ENCODE measurements at places on chromosomes 3 and 15.

GRCh38 chr3:67610458-67610857 lies 44.0 kb downstream of the SUCLG2 start:
- DNase-seq: peak; percentile 75

DNA sequence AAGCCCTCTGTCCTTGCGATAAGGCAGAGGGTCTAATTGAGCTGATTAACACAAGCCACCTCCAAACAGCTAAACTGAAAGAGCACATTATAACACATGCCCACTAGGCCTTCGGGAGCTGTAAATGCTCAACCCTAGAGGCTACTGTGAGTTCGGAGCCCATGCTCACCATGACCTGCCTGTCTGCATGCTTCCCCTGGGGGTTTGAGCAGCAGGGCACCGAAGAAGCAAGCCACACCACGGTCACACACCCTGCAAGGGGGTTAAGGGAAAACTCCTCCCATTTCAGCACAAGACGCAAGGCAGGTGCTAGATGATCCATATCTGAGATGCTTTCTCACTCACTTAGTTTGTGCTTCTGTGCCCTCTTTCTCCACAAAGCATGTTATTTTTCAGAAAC lies 435.9 kb upstream of the CADM2 start:
- no peak for DNase-seq

DNA sequence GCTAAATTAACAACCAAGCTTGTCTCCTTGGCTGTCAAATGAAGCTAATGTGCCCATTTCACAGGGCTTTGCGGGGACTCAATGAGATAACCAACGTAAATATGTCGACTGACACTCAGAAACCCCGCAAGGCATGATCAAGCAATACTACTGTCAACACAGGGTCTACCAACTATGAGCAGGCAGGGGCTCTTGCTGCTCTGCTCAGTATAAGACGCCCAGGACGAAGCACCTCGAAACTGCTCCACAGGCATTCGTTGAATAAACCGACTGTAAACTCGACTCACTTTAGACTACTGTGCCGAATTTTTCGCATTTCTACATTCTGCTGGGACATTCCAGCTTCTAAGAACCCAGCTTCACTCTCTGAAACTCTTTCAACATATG lies 55.0 kb downstream of the FEZF2 start:
- DNase-seq: no peak

DNA sequence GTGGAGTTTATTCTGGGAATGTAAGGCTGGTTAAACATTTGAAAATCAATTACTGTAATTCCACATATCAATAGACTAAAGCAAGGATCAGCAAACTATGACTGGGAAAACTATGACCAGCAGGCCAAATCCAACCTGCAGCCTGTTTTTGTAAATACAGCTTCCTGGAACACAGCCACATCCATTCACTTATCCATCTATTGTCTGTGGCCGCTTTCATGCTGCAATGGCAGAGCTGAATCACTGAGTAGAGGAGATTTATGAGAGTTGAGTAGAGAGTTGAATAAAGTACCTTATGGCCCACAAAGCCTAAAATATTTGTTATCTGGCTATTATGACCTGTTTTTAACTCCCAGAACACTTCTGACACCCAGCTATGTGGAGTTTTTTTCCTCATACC lies 12.2 kb downstream of the MYLK start:
- peak; percentile 81 for DNase-seq

DNA sequence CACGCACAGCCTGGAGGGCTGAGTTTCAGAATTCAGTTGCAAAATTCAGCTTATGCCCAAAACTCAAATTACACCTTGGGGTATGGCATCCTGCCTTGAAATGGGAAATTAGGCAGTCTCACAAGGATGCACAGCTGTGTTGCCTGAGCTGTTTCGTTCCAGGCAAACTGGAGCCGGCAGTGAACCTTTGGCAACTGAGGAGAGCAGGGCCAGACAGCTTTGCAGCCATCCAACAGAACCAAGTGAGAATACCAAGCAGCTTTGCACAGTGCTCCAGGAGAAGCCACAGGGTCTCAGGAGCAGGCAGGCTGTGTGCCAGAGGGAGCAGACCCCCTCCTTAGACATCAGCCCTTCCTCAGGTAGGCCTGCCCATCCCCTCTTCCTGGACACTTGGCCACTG lies 32.5 kb upstream of the BFSP2 start:
- DNase-seq: no peak

DNA sequence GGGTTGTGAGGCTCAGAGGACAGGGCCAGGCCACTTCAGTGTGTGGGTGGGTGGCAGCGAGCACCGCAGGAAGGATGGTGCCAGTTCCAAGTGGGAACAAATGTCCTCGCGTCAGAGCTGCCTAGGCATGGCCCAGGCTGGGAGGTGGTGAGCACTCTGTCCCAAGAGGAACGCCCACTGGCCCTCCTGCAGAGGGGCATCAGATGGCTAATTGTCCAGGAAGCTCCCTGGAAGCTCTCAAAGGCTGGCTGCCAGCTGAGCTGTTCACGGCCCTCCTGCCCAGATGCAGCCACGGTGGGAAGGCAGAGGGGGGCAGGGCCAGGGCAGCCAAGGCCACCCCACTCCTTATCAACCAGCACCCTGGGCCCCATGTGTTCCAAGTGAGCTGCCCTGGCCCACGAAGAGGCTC lies 55.2 kb downstream of the IQSEC1 start:
- DNase-seq: no peak

DNA sequence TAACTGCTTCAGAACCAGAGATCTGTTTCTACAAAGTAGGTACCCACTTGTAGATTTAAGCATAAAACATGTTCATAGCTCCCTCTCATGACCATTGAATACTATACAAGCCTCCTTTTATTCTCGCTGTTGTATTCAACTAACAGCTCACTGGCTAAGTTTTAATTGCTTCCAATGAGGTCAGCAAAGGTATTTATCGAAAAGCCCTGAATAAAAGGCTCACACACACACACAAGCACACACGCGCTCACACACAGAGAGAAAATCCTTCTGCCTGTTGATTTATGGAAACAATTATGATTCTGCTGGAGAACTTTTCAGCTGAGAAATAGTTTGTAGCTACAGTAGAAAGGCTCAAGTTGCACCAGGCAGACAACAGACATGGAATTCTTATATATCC lies at the start of gene FGF7:
Gene FGF7, plus strand, starts transcription at position 222 of the 400 bp plus-strand sequence. CDS start 1,056 bp downstream, outside the sequence.
- DNase-seq: no peak

DNA sequence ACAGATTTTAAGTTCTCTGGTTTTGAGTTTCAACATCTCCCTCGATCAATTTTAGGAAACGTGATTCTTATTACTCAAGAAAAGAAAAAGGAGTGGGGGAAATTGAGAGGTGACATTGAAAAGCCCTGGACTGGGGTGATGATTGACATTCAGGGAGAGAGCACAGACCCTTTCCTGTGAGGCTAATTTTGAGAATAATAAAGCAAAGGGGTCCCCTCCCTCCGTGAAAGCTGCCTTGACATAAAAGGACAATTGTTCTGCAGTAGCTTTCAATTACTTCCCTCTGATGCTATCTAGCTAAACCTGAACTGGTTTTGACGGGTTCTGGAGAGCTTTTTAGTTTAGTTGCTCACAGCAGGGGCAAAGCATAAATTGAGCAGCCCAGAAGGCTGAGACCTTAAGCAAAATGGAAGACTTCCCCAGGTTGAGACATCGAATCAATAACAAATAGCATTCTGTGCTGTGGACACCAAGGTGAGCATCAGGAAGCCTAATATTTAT lies 14.4 kb upstream of the CMTM8 start:
- DNase-seq: no peak

DNA sequence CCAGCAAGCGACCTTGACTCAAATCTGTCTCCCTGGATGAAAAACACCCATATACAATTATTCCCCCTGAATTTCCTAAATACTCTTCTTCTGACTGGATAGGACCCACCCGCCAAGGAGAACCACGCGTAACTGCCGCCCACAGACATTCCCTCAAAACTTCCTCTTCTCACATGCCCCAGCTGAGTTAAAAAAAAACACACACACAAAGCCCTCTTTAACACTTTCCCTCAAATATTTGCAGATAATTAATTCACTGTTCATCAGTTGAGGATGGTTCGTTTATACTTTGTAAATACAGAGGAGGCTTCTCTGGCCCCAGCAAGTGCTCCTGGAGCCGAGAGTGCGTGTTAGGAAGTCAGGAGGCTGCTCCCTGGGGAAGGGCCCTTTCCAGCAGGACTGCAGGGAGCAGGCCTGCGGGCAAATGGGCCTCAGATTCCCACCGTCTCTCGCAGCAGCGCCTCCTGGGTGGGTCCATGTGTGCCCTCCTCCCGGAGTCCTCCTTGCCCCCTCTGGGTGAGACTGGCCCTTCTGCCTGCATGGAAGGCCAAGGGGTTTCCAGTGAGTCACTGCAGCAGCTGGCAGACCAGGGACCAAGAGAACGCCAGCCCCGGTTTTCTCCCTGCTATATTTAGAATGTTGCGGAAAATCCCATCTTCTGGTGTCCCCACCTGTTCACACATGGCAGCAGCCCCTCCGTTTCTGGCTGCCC lies 46.8 kb downstream of the MGLL start:
- peak; percentile 70 for DNase-seq

GRCh38 chr3:64354956-64355355 lies 129.7 kb upstream of the PRICKLE2 start:
- no peak for DNase-seq

- DNase-seq: no peak
Measured at GRCh38 chr3:133121450-133121849, 83.3 kb downstream of the TMEM108 start.

DNA sequence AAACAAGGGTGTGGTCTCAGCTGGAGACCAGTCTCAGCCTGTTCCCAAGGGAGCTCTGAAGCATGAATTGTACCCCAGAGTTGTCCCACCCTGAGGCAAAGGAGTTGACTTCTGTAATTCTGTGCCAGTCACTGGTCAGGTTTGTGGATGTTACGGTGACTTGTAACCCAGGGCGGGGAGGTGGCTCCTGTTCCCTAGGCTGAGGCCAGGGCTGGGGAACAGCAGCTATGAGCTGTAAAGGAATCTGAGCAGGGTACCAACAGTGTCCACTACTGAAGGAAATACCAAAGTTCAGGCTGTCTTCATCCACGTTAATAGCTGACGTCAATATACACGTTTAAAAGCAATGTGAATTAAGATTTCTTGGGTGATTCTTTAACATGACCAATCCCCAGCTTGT lies 266.2 kb downstream of the ABHD5 start:
- no peak for DNase-seq

DNA sequence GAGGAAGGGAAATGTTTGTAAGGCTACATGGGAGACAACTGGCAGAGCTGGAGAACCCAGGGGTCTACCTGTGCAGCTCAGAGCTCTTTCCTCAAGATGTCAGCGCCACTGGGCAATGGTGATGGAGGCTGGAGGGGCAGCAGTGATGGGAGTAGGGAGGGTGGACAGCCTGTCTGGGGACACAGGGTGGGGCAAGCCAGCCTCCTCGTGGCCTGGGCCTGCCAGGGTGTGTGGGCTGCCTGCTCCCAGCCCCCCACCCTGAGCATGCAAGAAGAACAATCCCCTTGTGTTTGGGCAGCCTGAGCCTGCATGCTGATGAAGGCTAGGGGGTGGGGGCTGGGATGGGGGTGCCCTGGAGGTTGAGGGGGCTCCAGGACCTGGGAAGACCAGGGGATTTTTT lies 1.2 kb downstream of the PCBP4 start:
- DNase-seq: no peak

GRCh38 chr15:78931439-78932257 lies 13.2 kb downstream of the CTSH start:
- DNase-seq: no peak

- DNase-seq: no peak
Measured at GRCh38 chr3:82378392-82378791, 616.9 kb upstream of the GBE1 start.

DNA sequence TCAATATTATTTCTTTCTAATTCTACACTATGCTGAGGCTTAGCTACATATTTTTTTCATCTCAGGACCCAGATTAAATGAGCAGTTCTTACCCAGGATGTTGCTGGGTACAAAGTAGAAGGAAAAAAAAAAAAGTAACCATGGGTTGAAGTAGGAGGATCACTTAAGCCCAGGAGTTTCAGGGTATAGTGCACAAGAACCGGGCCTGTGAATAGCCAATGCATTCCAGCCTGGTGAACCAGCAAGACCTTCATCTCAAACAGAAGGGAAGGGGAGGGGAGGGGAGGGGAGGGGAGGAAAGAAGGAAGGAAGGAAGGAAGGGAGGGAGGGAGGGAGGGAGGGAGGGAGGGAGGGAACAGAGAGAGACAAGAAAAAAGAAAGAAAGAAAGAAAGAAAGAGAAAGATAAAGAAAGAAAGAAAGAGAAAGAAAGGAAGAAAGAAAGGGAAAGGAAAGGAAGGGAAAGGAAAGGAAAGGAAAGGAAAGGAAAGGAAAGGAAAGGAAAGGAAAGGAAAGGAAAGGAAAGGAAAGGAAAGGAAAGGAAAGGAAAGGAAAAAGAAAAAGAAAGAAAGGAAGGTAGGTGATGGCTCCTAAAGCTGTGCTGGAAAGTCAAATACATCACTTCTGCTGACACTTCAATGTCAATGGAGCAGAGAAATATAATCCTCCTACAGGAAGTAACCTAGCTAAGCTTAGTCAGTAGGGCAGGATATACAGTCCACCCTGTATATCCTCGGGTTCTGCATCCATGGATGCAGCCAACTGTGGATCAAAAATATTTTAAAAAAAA lies 206.8 kb upstream of the TGFBR2 start:
- peak; percentile 65 for DNase-seq

DNA sequence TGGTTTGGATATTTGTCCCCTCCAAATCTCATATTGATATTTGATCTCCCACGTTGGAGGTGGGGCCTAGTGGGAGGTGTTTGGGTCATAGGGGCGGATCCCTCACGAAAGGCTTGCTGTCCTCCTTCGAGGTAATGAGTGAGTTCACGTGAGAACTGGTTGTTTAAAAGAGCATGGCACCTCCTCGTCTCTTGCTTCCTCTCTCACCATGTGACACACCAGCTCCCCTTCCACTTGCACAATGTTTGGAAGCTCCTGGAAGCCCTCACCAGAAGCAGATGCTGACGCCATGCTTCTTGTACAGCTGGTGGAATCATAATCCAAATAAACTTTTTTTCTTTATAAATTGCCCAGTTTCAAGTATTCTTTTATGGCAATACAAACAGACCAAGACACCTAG lies 38.6 kb downstream of the RFTN1 start:
- no peak for DNase-seq

DNA sequence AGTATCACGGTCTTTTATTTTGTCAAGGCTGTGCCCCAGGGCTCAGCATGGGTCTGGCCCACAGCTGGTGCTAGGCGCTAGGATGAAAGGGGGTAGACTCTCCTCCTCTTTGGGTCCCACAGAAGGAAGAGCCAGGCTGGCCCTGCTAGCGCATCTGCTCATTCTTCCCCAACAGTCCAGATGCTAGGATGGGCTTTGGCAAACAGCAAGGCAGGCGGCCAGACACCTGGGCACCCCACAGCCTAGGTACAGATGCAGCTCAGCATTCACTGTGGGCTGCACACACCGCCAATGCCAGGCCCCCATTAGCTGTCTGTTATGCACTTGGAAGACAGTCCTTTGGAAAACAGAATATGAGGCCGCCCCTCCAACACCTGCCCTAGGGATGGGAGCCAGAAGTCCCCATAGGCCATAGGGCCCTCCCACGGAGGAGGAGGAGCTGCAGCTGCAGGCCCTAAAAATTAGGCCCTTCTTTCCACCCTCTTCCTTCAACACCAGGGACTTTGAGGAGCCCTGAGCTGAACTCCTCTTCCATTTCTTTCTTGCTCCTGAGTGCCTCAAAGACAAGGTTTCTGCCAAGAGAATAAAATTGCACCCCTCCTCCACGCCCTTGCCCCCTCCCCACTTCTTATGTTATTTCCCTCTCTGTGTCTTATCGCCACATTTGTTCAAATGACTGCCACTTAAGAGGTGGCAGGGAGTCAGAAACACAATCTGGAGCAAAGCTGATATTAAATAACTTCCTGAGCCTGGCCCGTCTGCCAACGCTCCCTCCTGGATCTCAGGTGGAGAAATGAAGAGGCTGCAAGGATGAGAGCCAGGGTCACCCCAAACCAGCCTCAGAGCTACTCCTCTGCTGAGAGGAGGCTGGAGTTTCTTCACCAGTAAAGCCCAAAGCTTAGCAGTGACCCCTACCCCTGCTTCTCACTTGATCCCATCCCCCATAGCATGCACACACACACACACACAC lies 13.7 kb downstream of the NTRK3 start:
- DNase-seq: no peak
